Sigmoid colon (tissue), 7 donors: ENCODE measurements at places on chromosomes 12 and 14. TPM values are rescaled to one million over a fixed set of nuclear protein-coding genes. Genes with fewer than 3 reads are reported as not detected.
A peak's percentile ranks its signal among the peaks of the same experiment; 100 is the strongest.

- H3K36me3 ChIP-seq: no peaks in the 10 kb centered on the region
- no peak for DNase-seq
- H3K27ac ChIP-seq: no peak overlapping the region
- H3K4me1 ChIP-seq: peaks cover 20% of the 10 kb centered on the region
- peaks cover 34% of the 10 kb centered on the region for H3K27me3 ChIP-seq
- no peak overlapping the region for H3K4me3 ChIP-seq
Observed at GRCh38 chr12:132433641-132434395, 56.1 kb upstream of the FBRSL1 start.

DNAJC22 gene
- under 0.01 TPM for total RNA-seq

DNA sequence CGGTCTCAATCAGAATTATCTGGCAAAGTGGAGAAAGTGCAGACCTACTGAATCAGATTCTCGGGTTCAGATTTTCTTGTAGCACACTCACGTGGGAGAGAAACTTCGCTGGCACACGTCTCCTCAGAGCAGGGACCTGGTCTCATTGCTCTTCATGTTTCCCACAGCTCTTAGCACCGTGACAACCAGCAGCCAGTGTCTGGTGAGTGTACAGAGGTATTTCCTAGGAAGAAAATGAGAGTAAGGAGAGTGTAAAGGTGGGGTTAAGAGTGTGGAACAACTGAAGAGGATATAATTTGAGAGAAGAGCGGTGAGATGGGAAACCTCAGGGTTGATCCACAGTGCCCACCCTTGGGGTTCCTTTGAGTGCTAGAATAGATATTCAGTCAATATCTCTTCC is 89.2 kb downstream of the ARF6 start:
- no peaks in the 10 kb centered on the region for H3K36me3 ChIP-seq
- H3K27ac ChIP-seq: no peak overlapping the region
- H3K27me3 ChIP-seq: no peaks in the 10 kb centered on the region
- no peak overlapping the region for H3K4me3 ChIP-seq

DNA sequence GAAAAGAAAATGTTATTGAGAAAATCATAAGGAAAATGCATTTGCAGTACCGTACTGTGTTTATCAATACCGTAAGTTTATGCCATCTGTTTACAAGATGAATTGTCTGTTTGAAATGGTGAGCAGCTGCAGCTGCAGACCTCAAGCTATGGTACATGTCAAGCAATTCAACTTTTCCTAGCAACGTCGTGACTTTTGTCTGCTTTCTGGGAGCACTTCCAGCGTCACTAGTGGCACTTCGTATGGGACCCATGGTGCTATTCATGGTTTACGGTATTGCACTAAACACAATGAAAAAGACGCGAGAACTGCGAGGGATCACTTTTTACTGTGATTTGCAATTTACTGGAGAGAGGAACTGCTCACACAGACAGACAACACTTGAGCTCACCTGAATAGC is 160.8 kb downstream of the UNC79 start:
- no peak for DNase-seq
- H3K27ac ChIP-seq: no peak overlapping the region
- H3K36me3 ChIP-seq: no peaks in the 10 kb centered on the region
- H3K27me3 ChIP-seq: peaks cover 10% of the 10 kb centered on the region

RERGL gene
- total RNA-seq: 3.3 TPM

DNA sequence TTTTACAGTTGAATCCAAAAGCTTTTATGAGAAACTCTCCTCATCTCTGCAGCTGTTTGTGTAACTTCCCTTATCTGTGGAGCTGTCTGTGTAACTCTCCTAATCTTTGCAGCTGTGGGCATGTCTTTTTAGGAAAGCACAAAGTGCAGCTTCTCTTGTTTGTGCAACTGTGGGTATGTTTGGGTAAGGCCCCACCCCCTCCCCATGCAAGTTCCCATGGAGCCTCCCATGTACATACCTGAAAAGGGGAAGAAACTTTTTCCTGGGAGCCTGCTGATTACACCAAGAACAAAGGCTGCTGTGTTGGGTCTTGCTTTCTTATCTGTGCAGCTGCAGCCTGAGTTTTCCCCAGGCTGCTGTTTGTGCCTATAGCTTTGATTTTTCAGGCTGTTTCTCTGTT is 42.7 kb upstream of the CDKN3 start:
- H3K36me3 ChIP-seq: no peaks in the 10 kb centered on the region
- DNase-seq: no peak
- no peaks in the 10 kb centered on the region for H3K27me3 ChIP-seq
- H3K27ac ChIP-seq: no peak overlapping the region

CD4 gene
- total RNA-seq: 11.1 TPM

MYF5 gene
- total RNA-seq: not detected

GRCh38 chr12:20716037-20716436 is 20.9 kb downstream of the SLCO1C1 start:
- no peaks in the 10 kb centered on the region for H3K27me3 ChIP-seq
- H3K4me1 ChIP-seq: no peaks in the 10 kb centered on the region
- H3K36me3 ChIP-seq: no peaks in the 10 kb centered on the region
- H3K27ac ChIP-seq: no peak overlapping the region
- H3K4me3 ChIP-seq: no peak overlapping the region

- no peak for DNase-seq
- H3K36me3 ChIP-seq: no peaks in the 10 kb centered on the region
- H3K4me1 ChIP-seq: no peaks in the 10 kb centered on the region
- H3K27ac ChIP-seq: no peak overlapping the region
- no peak overlapping the region for H3K4me3 ChIP-seq
- no peaks in the 10 kb centered on the region for H3K27me3 ChIP-seq
Observed at GRCh38 chr12:53852061-53852460, 86.6 kb upstream of the HOXC13 start.

SLC22A17 gene
- 23.9 TPM for total RNA-seq

DNA sequence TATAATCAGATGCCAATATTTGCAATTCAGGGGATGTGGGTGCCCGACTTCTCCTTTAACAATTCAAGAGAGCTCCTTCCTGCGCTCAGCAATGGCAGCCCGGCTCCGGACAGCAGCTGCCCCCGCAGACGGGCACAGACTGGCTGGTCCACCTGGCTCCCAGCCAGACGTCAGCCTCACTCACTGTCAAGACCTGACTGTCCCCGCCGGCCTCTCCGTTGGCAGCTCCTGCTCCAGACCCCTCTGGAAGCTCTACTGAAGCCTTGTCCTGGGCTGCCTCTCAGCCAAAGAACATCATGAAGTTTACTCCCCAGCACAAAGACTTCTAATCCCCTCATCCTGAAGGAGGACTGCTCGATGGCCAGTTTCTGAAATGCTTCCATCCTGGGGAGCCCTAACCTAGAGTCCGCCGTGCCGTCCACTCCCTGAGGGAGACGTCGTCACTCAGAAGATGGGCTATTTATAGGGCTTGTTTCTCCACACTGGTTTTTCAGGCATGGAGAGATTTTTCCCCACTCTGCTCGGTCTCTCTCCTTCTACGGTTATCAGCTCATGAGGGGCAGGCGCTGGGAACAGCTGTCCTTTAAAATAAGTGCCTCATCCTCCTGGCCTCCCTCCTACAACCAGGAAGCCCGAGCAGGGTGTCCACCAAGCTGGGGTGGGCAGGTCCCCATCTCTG is 126.2 kb downstream of the RFLNA start:
- H3K27me3 ChIP-seq: no peaks in the 10 kb centered on the region
- peaks cover 60% of the 10 kb centered on the region for H3K4me1 ChIP-seq
- no peak overlapping the region for H3K4me3 ChIP-seq
- no peaks in the 10 kb centered on the region for H3K36me3 ChIP-seq
- no peak for DNase-seq

- H3K4me1 ChIP-seq: no peaks in the 10 kb centered on the region
- no peak overlapping the region for H3K27ac ChIP-seq
- DNase-seq: no peak
Observed at GRCh38 chr14:54186821-54187763, 209.7 kb upstream of the CDKN3 start.

SIRT4 gene
- 3.0 TPM for total RNA-seq

DNA sequence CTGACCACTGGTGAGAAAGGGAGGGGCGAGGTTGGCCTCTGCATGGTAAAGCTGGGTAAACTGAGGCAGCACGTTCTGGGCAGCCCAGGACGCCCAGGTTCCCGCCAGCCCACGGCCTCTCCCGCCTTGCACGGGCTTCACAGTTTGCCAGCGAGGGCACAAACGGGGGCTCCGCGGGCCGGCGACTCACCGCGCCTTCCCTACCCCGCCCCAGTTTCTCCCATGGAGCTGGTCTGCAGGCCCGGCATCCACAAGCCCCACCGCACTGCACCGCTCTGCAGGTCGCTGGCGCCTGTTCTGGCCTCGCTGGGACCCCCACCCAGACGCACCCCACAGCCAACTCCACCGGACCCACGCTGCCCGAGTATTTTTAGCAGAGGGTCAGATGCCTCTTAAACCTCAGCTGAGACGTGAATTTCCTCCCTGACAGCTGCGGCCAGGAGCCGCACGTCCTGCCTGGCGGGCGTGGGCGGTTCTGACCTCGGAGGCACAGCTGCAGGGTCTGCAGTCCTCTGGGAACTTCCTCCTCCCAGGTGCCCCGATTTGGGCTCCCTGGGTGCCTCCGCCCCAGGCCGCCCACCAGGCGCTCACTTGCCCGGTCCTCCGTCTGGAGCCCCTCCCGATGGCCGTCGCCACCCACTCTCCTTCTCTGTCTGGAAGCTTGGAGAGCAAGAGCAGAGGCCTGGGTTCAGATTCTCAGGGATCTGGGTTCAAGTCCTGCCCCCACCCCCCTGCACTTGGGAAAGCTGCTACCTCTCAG is 29.5 kb upstream of the INF2 start:
- H3K36me3 ChIP-seq: no peaks in the 10 kb centered on the region
- no peak overlapping the region for H3K27ac ChIP-seq
- DNase-seq: no peak
- no peak overlapping the region for H3K4me3 ChIP-seq
- H3K4me1 ChIP-seq: no peaks in the 10 kb centered on the region

SPTSSA gene
- 28.5 TPM for total RNA-seq

GRCh38 chr12:1750300-1750699 is 59.4 kb downstream of the ADIPOR2 start:
- H3K4me3 ChIP-seq: no peak overlapping the region
- no peak overlapping the region for H3K27ac ChIP-seq
- H3K36me3 ChIP-seq: no peaks in the 10 kb centered on the region
- DNase-seq: no peak
- H3K4me1 ChIP-seq: no peaks in the 10 kb centered on the region

SLC6A13 gene
- 0.55 TPM for total RNA-seq

DNA sequence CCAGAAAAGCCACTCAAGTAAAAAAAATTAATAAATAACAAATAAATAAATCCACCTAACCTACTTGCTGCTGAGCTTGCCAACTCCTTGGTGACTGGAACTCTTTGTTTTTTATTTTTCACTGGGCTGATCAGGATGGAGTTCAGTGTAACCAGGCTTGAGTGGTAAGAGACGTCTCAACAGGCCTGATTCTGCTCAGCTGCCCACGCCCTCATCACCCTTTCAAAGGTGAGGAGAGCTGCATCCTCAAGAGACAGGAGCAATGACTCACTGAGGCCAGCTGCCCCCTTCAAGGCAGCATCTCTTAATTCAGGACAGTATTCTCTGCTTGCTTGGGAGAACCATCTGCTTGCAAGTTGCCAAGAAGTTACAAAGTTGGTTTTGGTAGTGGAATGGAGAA is 111.9 kb upstream of the CPM start:
- H3K4me1 ChIP-seq: no peaks in the 10 kb centered on the region
- no peak overlapping the region for H3K4me3 ChIP-seq
- no peak overlapping the region for H3K27ac ChIP-seq
- no peak for DNase-seq

DNA sequence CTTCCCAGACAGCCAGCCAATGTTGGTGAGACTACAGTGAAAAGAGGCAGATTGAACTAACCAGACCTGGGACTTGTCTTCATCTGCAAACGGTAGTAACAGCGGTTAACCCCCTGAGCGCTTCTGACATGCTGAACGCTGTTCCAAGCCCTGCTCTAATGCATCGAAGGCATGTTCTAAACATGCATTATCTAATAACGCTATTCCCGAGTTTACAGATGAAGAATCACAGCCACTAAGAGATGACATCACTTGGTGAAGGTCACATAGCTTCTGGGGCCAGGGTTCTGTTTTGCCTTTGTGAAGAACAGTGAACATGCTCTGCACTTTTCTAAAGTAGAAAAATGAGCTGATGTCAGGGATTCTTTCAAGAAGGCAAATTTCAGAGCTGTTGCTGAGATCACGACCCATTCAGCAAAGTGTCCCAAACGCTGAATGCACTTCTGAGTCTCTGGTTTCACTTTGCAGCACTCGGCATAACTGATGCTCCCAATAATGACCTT is 56.0 kb downstream of the FOS start:
- peak overlapping the region; percentile 22 for H3K4me3 ChIP-seq
- peak overlapping the region; percentile 58 for H3K27ac ChIP-seq
- H3K4me1 ChIP-seq: peaks cover 16% of the 10 kb centered on the region
- no peaks in the 10 kb centered on the region for H3K27me3 ChIP-seq
- peak; percentile 61 for DNase-seq

PTGDR gene
- total RNA-seq: 0.66 TPM

CD163L1 gene
- total RNA-seq: 0.54 TPM

DNA sequence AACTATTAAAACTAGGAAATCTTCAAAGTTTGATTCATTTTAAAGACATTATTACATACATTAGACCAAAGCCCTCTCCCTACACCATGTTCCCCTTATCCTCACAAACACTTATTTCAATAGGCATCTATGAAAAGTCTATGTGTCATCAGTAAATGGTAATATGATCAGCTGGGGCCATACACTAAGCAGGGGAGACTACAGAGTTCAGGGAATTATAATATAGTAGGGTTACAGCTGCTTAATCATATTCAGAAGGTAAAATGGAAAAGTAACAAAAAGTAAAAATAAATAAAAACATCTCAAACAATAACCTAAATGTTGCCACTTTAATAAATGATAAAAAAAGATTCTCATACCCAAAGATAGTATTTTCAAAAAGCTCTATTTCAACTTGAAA is 29.1 kb downstream of the PAWR start:
- no peaks in the 10 kb centered on the region for H3K36me3 ChIP-seq
- H3K4me3 ChIP-seq: no peak overlapping the region
- no peak overlapping the region for H3K27ac ChIP-seq
- H3K27me3 ChIP-seq: no peaks in the 10 kb centered on the region

GRCh38 chr14:56145181-56145769 is 27.1 kb downstream of the PELI2 start:
- H3K4me1 ChIP-seq: peaks cover 47% of the 10 kb centered on the region
- H3K4me3 ChIP-seq: no peak overlapping the region
- H3K27me3 ChIP-seq: no peaks in the 10 kb centered on the region
- no peaks in the 10 kb centered on the region for H3K36me3 ChIP-seq
- DNase-seq: no peak
- H3K27ac ChIP-seq: peak overlapping the region; percentile 25

GRCh38 chr12:32493282-32493681 is 93.9 kb downstream of the FGD4 start:
- H3K4me1 ChIP-seq: no peaks in the 10 kb centered on the region
- no peak for DNase-seq
- H3K27ac ChIP-seq: no peak overlapping the region
- H3K4me3 ChIP-seq: no peak overlapping the region
- H3K36me3 ChIP-seq: no peaks in the 10 kb centered on the region
